ENCODE measurements at places on chromosomes 12 and 14. TPM values are rescaled to one million over a fixed set of nuclear protein-coding genes. Genes with fewer than 3 reads are reported as not detected.

The PLA2G1B gene
- not detected for total RNA-seq

The AJUBA gene
- 78.4 TPM for total RNA-seq

The PHETA1 gene
- total RNA-seq = 19.7 TPM

The REM2 gene
- total RNA-seq = 0.13 TPM

The IL26 gene
- not detected for total RNA-seq

The SCNN1A gene
- total RNA-seq = 0.32 TPM

DNA sequence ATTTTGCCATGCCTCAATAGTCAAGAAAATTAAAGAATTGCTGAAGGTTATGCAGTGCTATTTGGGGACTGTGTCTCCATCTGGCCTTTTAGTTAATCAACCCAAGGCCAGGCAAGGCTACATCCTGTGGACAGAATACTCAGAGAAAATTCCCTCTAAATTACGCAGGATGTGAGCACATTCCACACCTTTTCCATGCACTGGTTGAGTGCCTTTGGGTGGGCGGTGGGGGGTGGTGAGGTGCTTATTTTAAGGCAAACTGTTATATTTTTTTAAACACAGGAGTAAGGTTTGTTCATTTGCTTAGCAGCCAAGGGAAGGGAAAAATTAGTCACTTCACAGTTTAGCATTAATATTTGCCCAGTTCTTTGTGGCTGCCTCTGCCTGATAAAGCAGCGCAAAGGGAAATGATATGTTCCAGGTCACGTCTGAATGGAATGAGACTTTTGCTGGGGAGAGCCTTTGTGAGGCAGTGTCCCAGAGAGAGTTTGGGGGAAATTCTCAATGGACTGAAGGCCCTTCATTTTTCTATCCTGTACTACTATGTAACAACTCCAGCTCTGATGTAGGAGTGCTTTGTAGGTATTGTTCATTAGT, 17.2 kb upstream of the KCNA5 start:
- DNase-seq = no peak

GRCh38 chr14:42994051-42994736, 1387.5 kb downstream of the LRFN5 start:
- no peak for DNase-seq

DNA sequence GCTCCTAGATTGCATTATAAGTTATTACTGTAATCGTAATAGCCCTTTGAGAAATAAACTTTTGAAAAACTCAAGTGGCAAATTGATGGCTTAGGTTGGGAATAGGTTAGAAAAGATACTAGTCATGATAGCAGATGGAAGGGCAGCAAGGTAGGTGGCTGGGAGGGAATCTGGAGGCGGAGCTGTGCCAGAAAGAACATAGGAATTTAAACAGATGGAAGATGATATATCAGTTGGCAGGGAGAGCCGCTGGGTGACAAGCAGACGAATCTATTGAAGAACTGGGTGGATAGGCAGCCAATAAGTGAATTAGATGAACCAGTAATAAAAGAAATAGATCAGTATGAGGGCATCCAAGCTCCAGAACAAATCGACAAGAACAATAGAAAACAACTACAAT, 142.1 kb downstream of the CNTN1 start:
- DNase-seq = no peak

GRCh38 chr14:80468331-80469122, 257.2 kb upstream of the DIO2 start:
- DNase-seq = no peak

DNA sequence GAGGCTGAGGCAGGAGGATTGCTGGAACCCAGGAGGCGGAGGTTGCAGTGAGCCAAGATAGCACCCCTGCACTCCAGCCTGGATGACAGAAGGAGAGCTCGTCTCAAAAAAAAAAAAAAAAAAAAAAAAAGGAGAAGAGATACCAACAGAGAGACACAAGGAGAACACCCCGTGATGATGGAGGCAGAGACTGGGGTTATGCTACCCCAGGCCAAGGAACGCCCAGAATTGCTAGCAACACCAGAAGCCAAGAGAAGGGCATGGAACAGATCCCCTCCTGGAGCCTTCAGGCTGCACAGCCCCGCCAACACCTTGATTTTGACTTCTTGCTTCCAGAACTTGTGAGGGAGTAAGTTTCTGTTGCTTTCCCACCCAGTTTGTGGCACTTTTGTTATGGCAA, 148.0 kb upstream of the FOXN3 start:
- DNase-seq = no peak

DNA sequence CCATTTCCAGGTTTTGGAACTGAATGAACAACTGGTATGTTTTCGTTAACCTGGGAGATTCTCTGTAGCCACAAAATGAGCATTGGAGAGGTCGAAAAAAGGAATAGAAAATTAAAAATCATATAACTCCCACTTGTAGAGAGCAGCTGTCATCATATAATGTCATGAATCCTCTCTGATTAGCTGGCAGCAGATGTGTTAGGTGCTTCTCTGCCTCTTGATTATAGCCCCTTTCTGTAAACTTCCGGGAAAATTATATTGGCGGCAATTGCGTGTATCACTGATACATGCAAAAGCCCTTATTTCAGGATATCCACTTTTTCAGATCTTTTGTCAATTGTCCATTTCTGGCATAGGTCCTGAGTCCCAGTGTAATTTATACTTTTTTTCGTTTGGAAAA, 31.7 kb downstream of the FGD4 start:
- no peak for DNase-seq

GRCh38 chr14:104547998-104548700, 31.4 kb upstream of the C14orf180 start:
- DNase-seq = no peak

DNA sequence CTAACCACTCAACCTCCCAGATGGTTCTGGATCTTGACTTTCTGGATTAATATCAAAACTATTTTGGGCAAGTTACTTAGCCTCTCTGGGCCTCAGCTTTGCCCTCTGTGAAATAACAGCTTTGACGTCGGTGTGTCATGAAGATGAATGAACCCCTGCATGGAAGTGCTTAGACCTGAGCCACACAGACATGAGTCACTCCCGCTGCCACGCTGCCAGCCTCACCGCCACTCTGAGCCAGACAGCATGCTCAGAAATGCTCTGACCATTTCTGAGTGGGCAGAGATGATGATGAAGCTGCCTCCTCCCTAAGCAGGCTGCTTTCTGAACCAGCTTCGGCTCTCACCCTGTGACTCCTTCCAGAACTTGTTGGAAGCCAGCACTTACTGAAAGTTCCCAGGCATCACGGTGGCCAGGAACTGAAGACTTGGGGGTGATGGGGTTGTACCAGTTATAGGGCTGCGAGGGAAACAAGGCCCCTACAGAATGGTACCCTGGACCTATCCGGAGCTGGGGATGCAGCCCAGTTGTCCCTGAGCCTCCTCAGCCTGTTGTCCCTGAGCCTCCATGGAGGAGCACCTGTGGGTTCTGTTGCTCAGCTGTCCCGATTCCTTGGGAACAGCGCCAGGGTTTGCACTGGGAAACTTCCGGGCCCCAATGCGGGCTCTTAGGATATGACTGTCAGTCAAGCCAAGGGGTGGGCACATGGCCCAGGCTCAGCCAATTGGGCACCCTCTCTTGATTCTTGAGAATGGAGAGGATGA, 2.0 kb upstream of the CCDC197 start:
- peak; percentile 56 for DNase-seq

GRCh38 chr14:71355324-71356201, 448.3 kb downstream of the PCNX1 start:
- no peak for DNase-seq

GRCh38 chr12:128025589-128026245, 241.3 kb upstream of the TMEM132C start:
- peak; percentile 13 for DNase-seq

DNA sequence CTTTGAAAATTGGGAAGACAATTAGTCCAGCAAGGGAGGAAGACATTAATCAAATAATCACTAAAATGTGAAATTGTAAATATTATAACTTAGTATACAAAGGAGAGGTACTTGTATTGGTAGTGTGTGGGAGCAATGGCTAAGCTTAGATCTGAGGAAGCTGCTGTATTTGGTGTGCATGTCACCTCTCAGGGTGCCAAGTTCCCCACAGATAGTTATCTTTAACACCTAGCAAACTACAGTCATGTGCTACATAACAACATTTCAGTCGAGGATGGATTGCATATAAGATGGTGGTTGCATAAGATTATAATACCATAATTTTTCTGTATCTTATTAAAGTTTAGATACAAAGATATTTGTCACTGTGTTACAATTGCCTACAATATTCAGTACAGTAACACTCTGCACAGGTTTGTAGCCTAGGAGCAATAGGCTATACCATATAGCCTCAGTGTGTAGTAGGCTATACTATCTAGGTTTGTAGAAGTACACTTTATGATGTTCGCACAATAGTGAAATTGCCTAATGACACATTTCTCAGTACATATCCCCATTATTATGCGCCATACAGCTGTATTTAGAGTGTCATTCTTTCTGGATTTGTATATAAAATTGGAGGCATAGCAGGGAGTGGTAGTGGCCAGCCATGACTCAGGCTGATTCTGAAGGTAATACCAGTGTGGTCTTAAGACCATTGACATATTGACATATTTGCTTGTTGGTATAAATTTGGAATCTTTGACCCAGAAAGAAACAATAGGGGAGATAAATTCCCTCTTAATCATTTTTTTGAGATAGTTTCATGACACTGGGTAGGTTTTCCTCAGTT, 55.8 kb downstream of the RAD51B start:
- no peak for DNase-seq

DNA sequence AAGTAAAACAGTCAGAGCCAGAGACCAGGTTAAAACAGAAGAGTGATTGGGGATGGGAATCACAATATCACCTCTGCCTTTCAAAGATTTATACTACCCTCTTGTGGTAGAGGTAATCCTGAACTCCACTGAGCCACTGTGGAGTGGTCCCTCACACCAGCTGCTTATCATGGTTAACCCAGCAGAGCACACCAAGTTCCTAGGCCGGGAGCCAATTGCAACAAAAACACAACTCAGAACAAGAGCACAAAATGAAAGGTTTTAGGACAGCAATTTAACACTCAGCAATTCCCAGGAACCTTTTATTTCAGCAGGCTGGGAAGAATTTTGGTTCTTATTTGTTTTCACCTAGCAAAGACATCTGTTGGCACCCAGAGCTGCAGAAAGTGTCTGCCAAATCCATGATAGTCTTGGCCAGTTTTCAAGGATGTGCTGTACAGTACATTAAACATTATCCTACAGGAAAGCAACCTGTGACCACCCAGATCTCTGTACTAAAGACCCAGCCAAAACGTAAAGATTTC, 220.5 kb upstream of the ATXN7L3B start:
- DNase-seq = peak; percentile 80

GRCh38 chr12:2765608-2766007, 29.2 kb upstream of the FKBP4 start:
- no peak for DNase-seq

DNA sequence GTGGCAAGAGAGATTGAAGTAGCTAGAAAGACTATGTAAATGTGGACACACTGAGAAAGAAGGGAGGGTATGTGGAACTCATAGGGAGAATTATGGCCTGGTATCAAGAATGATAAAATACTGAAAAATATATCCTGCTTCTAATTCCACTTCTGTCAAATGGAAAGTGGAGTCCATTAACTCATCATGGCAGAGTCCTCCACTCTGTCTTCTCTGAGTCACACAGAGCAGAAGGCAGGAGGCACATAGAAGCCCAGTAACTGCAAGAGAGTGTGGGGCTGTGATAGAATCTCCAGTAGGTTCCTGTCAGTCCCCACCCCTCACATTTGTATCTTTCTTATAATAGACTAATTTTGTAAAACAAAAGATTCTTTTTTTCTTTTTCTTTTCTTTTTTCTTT, 223.7 kb downstream of the AKAP6 start:
- DNase-seq = no peak

GRCh38 chr12:104415342-104415980, 41.3 kb upstream of the CHST11 start:
- no peak for DNase-seq

DNA sequence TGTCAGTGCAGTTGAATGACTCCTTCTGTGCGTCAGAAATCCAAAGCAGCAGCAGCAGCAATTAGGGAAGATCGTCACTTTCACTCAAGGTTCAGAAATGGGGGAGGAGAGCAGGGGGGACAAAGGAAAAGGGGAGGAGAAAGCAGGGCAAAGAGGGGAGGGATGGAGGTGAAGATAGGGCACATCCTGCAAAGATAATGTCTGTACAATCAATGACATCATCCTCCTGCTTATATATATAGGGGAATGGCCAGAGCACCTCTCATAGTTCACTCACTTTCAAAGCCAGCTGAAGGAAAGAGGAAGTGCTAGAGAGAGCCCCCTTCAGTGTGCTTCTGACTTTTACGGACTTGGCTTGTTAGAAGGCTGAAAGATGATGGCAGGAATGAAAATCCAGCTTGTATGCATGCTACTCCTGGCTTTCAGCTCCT, at the start of gene NTS:
Gene NTS (plus strand): TSS at position 265 of the 431 bp plus-strand sequence. CDS start 109 bp downstream, at position 374.
- no peak for DNase-seq

DNA sequence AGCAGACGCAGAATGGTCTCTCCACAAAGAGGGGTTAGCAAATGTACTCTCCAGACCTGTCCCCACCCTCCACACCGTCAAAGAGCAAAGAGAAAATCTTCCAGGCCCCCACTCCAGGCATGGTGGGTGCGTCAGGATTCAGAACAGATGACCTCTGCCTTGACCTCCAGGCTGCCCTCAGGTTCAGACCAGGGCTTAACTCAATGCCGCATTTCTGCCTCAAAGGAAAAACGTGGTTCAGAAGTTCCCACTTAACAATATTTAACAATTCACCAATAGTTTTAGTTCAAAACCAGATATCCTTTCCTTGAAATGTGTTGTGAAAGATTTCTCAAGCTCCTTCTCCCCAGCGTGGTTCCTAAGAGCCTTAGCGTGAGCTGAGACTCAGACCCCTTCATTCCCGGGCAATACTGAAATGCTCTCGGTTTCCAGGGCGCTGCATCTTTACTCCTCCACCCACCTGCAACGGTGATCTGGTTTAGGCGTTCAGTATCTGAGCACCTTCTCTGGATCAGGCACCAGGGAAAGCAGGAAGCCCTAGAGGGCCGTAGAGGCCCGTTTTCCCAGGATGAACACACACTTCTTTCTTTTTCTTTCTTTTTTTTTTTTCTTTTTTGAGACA, 22.9 kb downstream of the HSP90AA1 start:
- DNase-seq = no peak

- no peak for DNase-seq
These were observed 12.5 kb downstream of the TM7SF3 start for GRCh38 chr12:27001663-27002062.

DNA sequence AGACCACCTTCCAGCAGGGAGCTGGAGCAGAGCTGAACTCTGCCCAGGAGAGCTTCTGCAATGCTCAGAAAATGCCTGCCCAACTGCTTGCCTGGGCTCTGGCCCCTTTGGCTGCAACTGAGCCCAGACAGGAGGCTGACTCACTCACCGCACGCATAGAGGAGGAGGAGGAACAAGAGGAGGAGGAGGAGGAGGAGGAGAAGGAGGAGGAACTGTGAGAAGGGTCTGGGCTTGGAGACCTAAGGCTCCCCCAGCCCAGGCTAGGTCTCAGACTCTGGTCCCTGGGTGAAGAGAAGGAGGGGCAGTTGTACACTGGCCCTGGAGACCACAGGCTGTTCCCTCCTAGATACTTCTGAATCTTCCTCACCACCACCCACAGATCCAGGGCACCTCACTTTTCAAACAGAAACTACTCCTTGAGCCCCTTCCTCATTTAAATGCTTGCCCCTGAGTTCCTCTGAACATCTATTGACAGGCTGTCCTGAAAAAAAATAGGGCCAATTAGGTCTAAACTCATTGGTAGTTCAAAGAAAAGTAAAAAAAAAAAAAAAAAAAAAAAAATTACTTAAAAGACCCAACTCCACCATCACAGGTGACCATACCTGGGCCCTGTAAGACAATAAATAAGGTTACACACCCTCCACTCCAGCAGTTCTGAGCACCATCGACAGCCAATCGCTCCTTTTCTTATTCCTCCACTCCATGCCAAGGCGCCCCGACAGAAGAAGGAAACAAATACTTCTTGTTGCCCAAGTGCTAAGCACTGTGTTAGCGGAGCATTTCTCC, 674 bp downstream of the VDR start:
- peak; percentile 74 for DNase-seq

- peak; percentile 61 for DNase-seq
These were observed 4.1 kb upstream of the CCND2 start for GRCh38 chr12:4269279-4269991.
